CD4-positive, alpha-beta T cell (primary cell): ENCODE measurements at places on chromosomes 6 and 20.

DNA sequence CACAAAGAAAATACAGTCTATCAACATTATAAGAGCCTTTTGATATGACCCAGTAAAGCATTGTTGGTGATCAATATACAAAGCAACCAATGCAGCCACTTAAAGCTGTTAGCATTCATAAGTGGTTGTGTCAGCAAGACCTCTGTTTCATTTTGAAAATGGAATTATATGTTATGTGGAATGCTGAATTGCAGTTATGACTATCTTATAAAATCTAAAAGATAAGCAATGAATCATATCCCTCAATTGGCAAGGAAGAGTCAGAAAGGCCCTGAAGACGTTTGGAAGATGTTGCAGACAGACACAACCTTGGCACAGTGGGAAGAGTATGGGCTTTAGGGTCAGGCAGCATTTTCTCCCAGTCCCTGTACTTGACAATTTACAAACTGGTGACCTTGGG is 93.8 kb upstream of the RNF217 start:
- no peaks in the 10 kb centered on the region for H3K4me1 ChIP-seq
- DNase-seq, result no peak
- H3K36me3 ChIP-seq, result no peaks in the 10 kb centered on the region
- no peaks in the 10 kb centered on the region for H3K27me3 ChIP-seq
- H3K4me3 ChIP-seq, result no peak overlapping the region

- H3K4me1 ChIP-seq, result no peaks in the 10 kb centered on the region
- no peak overlapping the region for H3K4me3 ChIP-seq
- H3K27me3 ChIP-seq, result peaks cover 5% of the 10 kb centered on the region
- H3K36me3 ChIP-seq, result no peaks in the 10 kb centered on the region
- DNase-seq, result no peak
Observed at GRCh38 chr20:57317316-57317788, 12.3 kb upstream of the SPO11 start.

DNA sequence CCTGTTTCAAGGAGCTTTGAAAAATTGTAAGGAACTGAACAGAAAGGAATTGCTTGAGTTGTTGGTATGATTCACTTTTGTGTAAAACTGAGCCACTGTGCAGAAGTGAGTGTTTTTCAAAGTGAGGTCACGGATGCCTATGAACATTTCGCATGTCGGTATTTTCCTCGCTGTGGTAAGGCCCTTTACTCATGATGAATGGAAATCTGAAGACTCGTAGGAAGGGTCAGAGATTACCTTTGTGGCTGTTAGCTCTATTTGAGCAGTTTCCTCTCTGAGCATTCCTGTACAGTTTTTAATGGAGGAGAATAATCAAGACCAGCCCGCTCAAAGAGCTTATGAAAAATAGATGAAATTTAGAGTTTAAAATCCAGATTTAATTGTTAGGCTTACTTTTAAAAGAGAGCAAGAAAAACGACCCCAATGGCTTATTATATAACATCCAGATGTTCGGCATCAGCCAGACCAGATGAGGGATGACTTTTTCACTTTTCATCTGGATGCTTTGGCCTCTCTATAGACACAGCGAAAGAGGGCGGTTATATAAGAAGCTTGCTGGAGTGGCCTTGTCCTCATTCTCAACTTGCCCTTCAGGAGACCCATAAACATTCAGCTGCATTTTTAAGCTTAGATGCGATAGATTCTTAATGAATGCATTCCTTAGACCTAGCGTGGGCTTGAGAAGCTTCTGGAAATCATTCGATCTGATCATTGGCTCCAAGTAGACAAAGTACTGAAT is 99.5 kb downstream of the CD83 start:
- no peaks in the 10 kb centered on the region for H3K36me3 ChIP-seq
- peaks cover 2% of the 10 kb centered on the region for H3K4me1 ChIP-seq
- no peaks in the 10 kb centered on the region for H3K27me3 ChIP-seq
- no peak overlapping the region for H3K4me3 ChIP-seq
- DNase-seq, result no peak

GRCh38 chr6:65638047-65638831 is 68.8 kb downstream of the EYS start:
- DNase-seq, result no peak
- H3K4me1 ChIP-seq, result no peaks in the 10 kb centered on the region
- H3K4me3 ChIP-seq, result no peak overlapping the region
- H3K27ac ChIP-seq, result no peak overlapping the region
- H3K36me3 ChIP-seq, result no peaks in the 10 kb centered on the region
- H3K27me3 ChIP-seq, result no peaks in the 10 kb centered on the region

DNA sequence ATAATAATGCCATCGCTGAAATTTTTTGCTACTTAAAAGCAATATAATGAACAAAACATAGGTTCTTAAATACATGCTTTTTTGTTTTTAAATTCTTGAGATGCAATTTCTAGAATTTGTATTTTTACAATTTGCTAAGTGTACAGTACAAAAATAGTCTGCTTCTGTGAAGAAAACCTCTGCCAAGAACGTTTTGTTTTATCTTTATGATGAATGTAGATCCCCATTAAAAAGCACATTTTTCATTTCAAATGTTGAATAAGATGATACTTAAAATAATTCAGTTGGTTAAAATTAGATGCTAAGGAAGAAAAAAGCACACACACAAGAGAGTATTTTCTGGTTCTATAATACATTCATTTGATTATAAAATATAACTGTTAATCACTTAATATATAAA is 1358.5 kb upstream of the CITED2 start:
- no peaks in the 10 kb centered on the region for H3K4me1 ChIP-seq
- no peaks in the 10 kb centered on the region for H3K27me3 ChIP-seq
- no peak for DNase-seq
- no peak overlapping the region for H3K4me3 ChIP-seq
- no peaks in the 10 kb centered on the region for H3K36me3 ChIP-seq

- H3K27me3 ChIP-seq, result peaks cover 14% of the 10 kb centered on the region
- no peak overlapping the region for H3K4me3 ChIP-seq
- H3K4me1 ChIP-seq, result peaks cover 16% of the 10 kb centered on the region
- no peaks in the 10 kb centered on the region for H3K36me3 ChIP-seq
- H3K27ac ChIP-seq, result no peak overlapping the region
Observed at GRCh38 chr20:37407019-37407566, 61.2 kb downstream of the SRC start.
